ENCODE measurements at places on chromosomes 5 and 9.
A peak's percentile ranks its signal among the peaks of the same experiment; 100 is the strongest.

DNA sequence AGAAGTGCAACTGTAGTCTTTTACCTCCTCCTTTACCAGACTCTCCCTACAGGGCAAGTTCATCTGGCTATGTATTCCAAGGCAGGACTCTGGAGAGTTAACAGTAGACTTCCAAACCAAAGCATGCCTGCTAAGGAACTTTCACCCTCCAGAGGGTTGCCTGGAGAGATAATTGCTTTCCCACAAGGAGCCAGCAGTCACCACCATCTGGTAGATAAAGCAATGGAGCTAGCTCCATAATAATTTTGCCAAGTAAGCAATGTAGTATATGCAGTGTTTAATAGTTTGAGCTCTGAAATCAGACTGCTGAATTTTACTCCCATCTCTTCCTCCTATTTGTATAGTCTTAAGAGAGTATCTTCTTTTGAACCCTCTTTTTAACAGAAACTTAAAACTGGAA is 566.8 kb upstream of the PTGER4 start:
- ATAC-seq = no peak

GRCh38 chr5:136236479-136237083 is 43.6 kb upstream of the SMIM32 start:
- ATAC-seq = peak; percentile 25

DNA sequence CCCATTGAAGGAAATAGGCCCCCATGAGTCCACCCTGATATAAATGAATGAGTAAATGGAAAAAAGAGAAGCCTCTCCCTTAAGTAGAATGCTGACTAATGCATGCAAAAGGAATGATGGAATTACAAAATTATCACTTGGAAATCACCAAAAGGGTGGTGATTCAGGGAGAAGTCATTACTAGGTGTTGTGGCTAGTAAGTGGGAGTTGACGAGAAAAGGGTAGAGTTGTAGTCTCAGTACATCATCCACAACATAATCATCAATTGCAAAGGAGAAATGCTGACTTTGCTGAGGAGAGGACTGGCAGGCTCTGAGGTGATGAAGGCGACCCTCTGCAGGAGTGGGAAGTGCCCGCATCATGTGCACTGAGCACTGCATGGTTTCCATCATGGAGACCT is 201.5 kb upstream of the S1PR3 start:
- no peak for ATAC-seq

DNA sequence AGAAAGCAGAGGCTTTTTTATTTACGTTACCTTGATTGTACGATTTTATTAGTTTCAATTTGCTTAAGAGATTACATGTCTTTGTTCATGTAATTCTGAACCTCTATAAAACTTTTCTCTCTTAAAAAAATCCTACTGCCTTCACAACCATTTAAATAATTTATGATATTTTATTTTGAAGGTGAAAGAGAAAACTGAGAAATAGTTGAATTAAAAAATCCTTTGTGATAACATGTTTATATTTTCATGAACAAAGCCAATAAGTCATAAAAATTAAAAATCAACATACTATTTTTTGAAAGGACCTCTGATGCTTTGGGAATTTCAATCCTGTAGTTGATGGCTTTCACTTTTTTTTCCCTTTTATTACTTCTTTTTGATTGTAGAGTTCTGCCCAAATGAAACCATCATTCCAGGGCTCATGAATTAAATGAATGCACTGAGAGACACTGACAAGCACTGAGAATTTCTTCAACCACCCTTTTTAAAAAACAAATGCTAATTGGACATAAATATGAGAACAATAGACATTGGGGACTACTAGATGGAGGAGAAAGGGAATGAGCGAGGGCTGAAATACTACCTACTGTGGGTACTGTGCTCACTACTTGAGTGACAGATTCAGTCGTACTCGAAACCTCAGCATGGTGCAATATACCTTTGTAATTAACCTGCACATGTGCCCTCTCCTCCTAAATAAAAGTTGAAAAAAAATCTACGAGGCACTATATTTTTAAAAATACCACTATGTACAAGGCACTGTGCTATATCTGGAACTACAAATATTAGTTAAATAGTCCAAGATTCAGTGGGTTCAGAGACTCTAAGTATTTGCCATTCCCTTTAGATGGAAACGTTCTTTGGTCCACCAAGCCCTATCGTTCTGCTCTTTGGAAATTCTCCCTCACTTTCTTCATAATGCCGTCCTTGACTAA is 5.9 kb downstream of the CDKN2A start:
- ATAC-seq = no peak

- no peak for ATAC-seq
Measured at GRCh38 chr5:123261752-123262151, 161.5 kb downstream of the CEP120 start.

GRCh38 chr5:98796197-98796972 is 22.9 kb downstream of the RGMB start:
- ATAC-seq = peak; percentile 65

DNA sequence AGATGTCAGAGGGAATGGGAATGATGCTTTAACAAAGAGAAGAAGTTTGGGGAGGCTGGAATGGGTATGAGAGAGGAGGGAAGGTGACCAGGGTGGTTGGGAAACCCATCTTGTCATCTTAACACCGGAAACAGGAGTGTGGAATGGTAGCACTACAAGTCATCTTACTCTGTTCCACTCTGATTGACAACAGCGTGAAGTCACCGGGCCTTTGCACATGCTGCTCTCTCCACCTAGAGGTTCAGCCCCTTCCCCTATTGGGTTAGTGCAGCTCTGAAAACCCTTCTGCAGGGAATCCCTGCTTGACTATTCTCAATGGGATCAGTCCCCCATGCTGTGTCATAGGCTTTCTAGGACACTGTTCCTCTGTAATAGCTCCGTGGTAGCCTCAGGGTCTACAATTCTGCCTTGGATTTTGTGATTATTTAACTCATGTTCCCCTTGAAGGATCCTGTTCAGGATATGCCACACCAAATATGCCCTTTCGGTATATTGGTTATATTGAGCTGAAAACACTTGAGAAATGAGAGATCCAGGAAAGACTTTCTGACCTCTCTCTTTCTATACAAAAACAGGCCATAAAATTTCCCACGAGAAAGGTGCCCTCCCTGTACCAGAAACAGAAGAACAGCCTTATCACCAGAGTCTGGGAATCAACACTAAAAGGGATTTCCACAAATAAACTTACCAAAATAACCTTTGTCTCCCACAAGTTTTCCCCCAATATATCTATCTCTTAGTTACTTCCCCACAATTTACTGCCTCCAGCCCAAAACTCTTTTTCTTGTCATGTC is 86.3 kb downstream of the TLE1 start:
- ATAC-seq = no peak

DNA sequence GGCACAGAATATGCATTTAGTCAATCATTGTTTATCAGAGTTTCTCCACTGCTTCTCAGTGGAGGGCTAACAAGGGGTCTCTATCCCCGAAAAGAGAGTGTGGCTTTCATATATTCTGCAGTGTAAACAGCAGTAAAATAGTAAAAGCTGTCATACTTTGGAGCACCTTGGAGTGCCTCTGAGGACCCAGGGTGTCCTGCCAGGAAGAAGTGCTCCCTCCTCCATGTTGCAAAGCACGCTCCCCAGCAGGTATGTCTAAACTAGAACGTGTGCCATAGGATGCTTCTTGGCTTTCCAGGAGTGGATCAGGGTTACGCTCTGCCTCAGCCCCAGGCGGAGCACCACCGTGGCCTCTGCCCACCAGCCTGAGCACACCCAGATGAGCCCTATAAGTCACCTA is 8.5 kb upstream of the TJP2 start:
- no peak for ATAC-seq

GRCh38 chr9:117412006-117412715 is 2.7 kb downstream of the ASTN2 start:
- peak; percentile 8 for ATAC-seq

Measured in SK-N-SH treated with all-trans-retinoic acid at 6 μM for 48 hours (cell line).